Trophoblast cell (in vitro differentiated cells and primary cell): ENCODE measurements at places on chromosomes 3 and 15.

DNA sequence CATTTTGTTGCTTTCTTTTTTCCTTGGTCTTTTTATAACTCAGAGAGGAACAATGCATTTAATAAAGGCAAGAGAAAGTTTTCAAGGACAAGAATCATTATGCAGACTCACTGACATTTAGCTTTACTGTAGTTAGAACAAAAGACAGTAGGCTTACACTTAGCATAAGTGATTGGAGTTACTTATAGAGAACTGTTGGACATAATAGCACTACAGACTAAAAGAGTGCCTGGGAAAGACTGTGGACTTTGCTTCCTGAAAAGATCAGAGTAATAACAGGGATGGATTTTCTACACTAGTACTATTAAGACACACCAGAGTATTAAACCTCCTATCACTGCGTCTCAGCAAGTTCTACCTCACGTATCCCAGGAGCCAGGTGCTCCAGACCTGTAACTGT lies 39.3 kb upstream of the SPRED1 start:
- H3K27me3 ChIP-seq = no peaks in the 10 kb centered on the region
- no peaks in the 10 kb centered on the region for H3K36me3 ChIP-seq
- no peaks in the 10 kb centered on the region for H3K4me1 ChIP-seq
- no peak overlapping the region for H3K4me3 ChIP-seq

- no peak overlapping the region for H3K4me3 ChIP-seq
- DNase-seq = no peak
- no peak overlapping the region for H3K27ac ChIP-seq
- no peaks in the 10 kb centered on the region for H3K4me1 ChIP-seq
Measured at GRCh38 chr15:88127432-88127790, 129.1 kb downstream of the NTRK3 start.

GRCh38 chr3:115862099-115862498 lies 238.8 kb downstream of the GAP43 start:
- H3K4me3 ChIP-seq = no peak overlapping the region
- DNase-seq = no peak

DNA sequence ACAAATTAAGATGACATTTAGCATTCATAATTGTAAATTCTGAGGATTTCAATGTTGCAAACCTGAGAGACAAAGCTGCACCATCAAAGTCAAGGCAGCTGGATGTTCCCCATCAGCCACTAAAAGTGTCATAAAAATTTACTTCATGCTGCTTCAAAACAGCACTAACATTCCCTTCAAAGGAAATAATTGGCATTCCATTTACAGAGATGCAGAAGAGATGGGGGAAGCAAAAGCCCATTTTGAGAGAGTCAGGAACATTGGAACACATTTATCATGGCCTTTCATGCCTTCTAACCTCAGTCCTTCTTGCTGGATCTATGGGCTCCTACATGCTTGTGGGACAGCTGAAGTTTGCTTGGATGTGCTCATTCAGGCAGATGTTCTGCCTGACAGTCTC lies 6.4 kb upstream of the TMEM158 start:
- no peak overlapping the region for H3K27ac ChIP-seq
- H3K36me3 ChIP-seq = no peaks in the 10 kb centered on the region
- no peak overlapping the region for H3K4me3 ChIP-seq
- DNase-seq = no peak

- peak overlapping the region; percentile 90 for H3K27ac ChIP-seq
- H3K4me1 ChIP-seq = peaks cover 16% of the 10 kb centered on the region
- DNase-seq = peak; percentile 39
Measured at GRCh38 chr3:66038384-66038725, 363 bp downstream of the MAGI1 start.

DNA sequence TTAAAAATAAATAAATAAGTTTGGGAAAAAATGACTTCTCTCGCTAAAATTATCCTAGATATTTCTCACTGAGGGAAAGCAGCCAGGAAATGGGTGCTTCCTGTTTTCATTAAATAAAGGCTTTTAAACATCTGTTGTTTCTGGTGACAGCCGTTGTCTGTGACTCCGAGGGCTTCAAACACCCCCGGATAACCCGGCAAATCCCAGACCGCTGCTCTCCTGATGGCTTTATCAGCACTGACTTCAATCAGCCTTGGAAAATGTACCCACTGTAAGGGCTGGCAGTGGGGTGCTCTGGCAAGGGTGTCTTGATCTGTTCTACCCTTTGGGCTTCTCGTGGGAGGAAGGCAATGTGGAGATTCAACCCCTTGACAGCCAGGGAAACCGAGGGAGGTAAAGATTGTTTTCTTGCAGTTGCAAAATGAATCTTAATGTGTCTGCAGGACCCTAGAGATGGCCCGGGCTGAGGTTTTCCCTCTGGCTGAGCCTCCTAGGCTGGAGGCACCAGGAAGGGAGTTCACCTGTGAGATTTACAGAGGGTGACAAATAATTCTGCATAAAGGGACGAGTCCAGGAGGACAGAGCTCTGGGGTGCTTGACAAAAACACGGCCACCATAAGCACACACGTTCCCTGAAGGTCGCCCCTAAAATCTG lies 33.6 kb upstream of the SEC13 start:
- H3K36me3 ChIP-seq = no peaks in the 10 kb centered on the region
- H3K27ac ChIP-seq = no peak overlapping the region
- H3K4me1 ChIP-seq = no peaks in the 10 kb centered on the region
- no peak overlapping the region for H3K4me3 ChIP-seq

DNA sequence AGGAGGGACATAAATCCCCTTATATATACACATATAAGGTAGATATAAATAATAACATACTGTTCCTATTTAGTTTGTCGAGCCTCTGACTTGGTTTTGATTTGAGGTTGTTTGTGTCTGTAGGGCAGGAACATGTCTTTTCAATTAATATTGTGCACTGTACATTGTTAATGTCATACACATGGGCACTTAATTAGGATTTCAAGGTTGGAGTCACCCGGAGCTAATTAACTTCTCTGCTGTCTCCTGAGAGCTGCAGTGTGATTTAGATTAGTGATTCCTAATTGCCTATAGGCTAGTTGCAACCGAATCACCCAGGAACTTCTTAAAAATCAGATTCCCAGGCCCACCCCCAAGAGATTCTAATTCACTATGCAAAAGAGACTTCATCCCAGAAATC lies 50.4 kb upstream of the FILIP1L start:
- no peak overlapping the region for H3K4me3 ChIP-seq
- no peak for DNase-seq
- no peaks in the 10 kb centered on the region for H3K27me3 ChIP-seq
- H3K27ac ChIP-seq = no peak overlapping the region
- no peaks in the 10 kb centered on the region for H3K36me3 ChIP-seq
- H3K4me1 ChIP-seq = no peaks in the 10 kb centered on the region

GRCh38 chr3:126345641-126346460 lies 11.4 kb downstream of the KLF15 start:
- H3K4me1 ChIP-seq = no peaks in the 10 kb centered on the region
- no peaks in the 10 kb centered on the region for H3K27me3 ChIP-seq
- DNase-seq = no peak

DNA sequence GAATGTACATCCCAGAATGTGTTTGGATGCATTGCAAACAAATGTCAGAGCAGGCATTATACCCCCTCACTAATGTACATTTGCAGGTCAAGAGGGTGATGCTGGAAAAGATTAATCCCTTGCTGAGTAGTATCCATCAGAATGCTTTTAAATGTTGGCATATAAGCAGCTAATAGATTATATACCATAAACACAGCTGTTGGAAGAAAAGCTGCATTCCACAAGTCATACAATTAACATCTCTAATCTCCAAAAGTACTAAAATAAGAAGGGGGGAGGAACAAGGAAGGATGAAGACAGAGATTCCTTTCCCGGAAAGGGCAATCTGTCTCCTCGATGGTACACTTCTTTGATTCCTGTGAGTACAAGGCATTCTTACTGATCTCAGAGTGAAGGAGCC lies 445.7 kb upstream of the CDIN1 start:
- H3K4me1 ChIP-seq = no peaks in the 10 kb centered on the region
- no peak overlapping the region for H3K27ac ChIP-seq
- H3K27me3 ChIP-seq = no peaks in the 10 kb centered on the region
- no peaks in the 10 kb centered on the region for H3K36me3 ChIP-seq

- H3K4me1 ChIP-seq = no peaks in the 10 kb centered on the region
- no peak for DNase-seq
- no peak overlapping the region for H3K27ac ChIP-seq
- no peaks in the 10 kb centered on the region for H3K27me3 ChIP-seq
Measured at GRCh38 chr15:31265090-31265870, 61.4 kb upstream of the KLF13 start.

GRCh38 chr3:9675736-9676290 lies 26.5 kb downstream of the MTMR14 start:
- H3K4me3 ChIP-seq = no peak overlapping the region
- no peaks in the 10 kb centered on the region for H3K27me3 ChIP-seq
- H3K27ac ChIP-seq = no peak overlapping the region
- peaks cover 42% of the 10 kb centered on the region for H3K36me3 ChIP-seq

- DNase-seq = peak; percentile 85
- no peak overlapping the region for H3K4me3 ChIP-seq
- peaks cover 2% of the 10 kb centered on the region for H3K36me3 ChIP-seq
- H3K27ac ChIP-seq = no peak overlapping the region
- peaks cover 3% of the 10 kb centered on the region for H3K4me1 ChIP-seq
Measured at GRCh38 chr3:170331143-170331542, 26.4 kb upstream of the SKIL start.
